ENCODE measurements at places on chromosomes 7 and 10.

DNA sequence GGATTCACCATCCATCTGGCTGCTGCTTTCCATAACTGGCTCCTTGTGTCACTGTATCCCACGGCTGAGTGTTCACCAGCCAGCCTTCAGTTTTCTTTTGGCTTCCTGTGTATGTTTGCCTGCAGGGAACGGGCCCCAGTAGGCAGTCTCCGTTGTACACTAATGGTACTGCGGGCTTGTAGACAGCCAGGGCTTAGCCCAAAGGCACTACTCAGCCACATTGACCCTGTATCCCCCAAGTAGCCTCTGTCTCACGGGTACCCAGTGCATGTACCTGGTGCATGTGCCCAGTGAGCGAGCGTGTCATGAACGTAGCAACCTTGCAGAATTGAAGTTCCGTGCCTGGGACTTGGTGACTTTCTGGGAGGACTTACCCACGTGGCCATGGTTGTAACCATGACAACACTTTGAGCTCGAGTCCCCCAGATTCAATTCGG is 6.1 kb downstream of the PFKFB3 start:
- DNase-seq: no peak

DNA sequence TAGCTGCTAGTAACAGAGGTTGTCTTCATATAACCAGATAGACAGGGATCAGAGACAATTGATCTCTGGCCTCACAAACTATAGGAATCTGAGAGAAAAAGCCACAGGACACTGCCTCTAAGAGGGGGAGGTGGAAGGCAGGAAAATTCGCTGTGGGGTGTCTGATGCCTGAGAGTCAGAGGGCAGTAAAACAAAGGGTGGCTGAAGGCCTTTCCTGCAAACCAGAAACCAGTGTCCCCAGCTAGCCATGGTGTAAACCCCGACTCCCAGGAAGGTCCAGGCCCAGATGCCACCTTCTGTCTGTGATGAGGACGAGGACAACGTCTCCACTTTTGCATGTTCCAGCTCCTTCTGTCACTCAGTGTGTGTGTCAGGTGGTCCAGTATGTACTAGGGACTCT is 215.1 kb downstream of the ADARB2 start:
- DNase-seq: no peak

DNA sequence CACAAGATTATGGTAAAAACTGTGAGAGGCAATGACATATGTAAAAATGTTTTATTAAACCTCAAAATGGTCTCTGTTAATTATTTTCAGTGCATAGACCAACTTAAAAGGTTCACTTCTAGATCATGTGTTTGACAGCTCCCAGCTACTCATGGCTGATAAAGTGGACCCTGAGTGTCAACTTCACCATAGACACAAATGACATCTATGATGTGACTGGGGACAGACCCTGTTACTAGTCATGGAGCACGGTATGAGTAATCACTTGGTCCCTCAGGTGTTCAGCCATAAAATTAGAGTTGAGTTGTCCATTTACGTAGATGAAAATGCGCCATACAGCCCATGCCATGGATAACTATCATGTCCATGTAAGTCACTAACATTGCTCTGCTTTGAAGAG is 199.8 kb downstream of the ZNF365 start:
- DNase-seq: no peak

DNA sequence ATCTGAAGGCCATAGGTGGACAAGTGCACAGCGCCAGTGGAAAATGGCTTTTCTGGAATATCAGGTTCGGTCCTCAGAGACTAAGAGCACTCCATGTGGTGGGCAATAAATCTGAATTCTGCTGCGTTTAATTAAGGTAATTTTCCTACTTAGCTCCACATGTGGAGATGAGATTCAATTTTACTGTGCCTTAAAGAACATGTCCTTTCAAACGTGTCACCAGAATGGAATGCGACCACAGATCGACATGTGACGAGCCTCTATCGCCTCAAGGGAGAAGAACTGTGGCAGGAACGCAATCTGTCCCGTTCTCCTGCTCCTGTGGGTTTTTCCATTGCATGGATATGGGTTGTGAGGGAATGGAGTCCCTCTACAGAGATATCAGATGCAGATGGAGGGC is 205.3 kb upstream of the ZNF32 start:
- DNase-seq: no peak

DNA sequence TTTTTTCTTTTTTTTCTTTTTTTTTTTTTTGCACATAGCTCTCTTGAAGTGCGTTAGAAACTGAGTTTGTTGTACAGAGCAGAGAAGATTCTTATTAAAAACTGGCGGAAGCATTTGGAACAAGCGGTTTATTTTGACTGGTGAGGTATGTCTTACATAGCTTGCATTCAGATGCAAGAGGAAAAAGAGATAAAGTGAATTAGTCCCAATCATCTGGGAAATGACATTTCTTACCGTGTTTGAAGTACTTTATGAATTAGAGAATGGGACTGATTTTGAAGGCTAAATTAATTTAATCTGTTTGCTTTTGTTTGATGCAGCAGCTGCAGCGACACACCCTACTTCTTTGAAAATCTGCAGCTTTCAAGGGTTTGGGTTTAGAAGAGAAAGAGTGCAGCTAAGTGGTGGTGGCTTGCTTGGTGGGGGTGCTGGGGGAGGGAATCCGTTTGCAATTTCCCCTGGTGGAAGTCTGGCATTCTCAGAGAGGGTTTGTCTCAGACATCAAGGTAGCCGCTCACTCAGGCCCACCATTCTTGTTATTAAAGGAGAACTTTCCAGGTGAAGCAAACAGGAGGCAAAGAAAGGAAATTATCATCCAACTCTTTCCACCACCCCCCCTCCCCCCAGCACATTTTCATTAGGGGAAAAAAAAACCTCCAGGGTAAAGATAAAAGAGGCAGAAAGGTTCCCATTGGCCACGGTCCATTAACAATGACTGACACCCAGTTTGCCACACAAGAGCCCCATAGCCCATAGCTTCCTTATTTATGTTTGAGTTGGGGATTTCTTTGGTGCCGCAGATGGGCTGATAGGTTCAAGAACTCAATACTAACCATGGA is 231.7 kb downstream of the SKIDA1 start:
- no peak for DNase-seq

DNA sequence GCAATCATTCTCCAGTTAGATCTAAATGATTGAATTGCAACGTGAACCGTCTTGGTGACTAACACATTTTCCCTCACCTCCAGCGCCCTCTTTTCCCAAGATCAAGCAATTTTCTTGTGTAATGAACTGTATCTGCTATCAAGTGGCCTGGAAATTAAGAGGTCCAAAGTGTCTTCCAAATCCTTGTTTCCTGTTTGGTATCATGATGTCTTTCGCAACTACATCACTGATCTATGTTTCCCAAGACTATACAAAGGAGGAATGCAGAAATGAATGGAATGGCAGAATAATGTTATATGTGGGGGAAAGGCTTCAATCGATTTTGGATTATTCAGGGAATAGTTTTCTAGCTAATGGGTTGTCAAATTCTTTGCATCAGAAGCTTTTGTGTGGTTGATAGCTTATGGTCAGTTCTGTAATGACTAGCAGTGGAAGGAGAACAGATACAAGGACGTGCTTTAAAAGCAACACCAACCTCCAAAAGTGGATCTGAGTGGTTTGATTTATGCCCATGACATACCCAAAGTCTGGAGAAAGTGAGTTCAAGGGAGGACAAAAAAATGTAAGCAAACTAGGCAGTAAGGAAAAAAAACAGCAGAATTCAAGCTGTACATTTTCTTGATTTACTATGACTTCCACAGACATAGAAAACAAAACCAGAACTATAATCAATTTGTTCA is 14.6 kb upstream of the ZEB1 start:
- no peak for DNase-seq

- no peak for DNase-seq
Measured at GRCh38 chr10:130003787-130004613, 39.9 kb upstream of the EBF3 start.

DNA sequence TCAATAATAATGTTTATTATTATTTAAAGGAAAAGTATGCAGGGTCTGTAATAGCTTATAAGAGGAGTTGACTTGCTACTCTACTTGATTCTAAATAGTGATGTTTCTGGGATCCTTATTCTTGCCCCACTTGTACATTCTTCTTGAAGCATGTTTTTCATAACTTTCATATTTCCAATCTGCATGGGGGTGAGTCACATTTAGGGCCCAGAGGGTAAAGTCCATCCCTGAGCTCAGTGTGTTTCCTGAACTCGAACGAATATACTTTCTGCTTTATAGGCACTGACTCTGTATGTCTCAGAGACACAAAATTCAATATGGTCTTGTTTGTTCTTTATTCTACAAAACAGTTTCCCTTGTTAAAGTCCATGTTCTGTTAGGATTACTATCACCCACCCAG is 61.0 kb upstream of the SMIM30 start:
- no peak for DNase-seq

DNA sequence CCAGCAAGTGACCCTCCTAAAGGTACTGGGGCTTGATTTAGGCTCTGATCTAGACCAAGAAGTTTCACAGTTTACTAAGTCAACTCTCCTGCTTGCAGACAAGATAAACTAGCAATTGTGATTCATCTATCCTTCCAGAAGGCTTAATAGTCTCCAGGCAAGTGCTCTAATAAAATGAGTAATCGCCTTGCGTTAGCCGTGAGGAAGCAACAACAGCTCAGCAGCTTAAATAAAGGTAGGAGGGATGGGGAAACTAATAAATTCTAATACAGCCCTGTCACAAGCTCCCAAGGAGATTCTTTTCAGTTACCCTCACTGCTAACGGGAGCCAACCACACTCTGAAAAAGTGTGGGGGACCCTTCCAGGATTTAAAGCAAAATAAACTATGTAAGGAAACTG is 48.4 kb downstream of the FRMD4A start:
- DNase-seq: no peak

GRCh38 chr7:148561099-148561498 is 29.5 kb upstream of the C7orf33 start:
- DNase-seq: no peak

DNA sequence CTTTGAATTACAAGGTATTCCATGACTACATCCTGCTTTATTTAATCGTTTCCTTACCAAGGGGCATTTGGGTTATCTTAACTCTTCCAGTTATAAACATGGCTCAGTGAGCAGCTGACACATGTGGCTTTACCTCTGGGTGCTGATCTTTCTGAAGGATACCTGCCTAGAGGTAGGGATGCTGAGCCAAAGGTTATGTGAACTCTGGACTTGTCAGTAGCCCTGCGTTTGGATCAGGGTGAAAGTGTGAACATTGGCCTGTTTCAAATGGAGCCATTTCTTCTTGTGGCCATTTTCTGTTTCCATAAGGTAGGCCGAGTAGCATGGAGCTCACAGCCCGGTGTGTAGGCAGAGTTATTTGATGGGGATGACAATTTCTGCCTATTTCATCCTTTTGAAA is 29.2 kb downstream of the SNX10 start:
- DNase-seq: no peak

- no peak for DNase-seq
Measured at GRCh38 chr7:387132-388022, 97.4 kb downstream of the FOXL3 start.

GRCh38 chr10:7272008-7272407 is 138.8 kb downstream of the SFMBT2 start:
- no peak for DNase-seq

- DNase-seq: no peak
Measured at GRCh38 chr10:101029520-101030295, 1.2 kb downstream of the PDZD7 start.

GRCh38 chr7:12385364-12385786 is 18.3 kb downstream of the VWDE start:
- DNase-seq: no peak

DNA sequence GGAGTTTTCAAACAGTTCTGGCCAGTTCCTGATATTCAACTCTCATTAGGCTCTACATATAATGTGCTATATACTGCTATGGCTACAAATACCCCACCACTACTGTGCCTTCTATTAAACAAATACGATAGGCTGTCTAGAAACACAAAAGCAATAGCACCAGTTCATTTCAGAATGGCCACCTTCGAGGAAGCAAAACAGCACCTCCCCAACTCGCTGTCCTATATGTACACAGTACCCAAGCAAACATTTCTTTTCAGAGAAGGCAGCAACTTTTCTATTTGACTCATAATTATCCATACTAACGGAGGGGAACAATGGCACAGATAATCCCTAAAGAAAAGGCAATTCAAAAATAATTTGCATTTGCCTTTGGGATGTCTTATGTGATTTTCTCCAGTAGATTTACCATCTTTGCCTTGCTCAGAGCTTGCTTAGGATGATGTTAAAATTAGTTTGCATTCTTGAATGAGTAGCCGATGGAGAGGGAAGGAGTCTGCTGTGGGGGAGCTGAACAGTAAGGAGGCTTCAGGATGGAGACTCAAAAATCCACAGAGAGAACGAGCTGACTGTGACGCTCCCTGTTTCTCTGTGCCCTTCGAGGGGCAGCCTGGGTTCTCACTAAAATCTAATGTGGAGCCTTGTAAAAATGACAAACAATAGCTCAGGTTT is 218.7 kb downstream of the FANK1 start:
- no peak for DNase-seq

GRCh38 chr10:97771055-97771891 is 526 bp downstream of the SFRP5 start:
- no peak for DNase-seq

DNA sequence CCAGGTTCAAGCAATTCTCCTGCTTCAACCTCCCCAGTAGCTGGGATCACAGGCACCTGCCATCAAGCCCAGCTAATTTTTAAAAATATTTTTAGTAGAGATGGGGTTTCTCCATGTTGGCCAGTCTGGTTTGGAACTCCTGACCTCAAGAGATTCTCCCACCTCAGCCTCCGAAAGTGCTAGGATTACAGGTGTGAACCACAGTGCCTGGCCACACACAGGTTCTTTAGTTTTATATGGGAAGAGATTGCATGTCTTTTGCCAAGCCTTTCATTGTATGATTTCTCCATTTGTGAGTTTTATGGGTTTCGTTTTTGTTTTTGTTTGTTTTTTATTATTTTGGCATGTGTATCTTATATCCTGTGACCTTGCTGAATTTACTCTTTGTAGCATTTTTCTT is 40.9 kb downstream of the C1GALT1 start:
- no peak for DNase-seq

DNA sequence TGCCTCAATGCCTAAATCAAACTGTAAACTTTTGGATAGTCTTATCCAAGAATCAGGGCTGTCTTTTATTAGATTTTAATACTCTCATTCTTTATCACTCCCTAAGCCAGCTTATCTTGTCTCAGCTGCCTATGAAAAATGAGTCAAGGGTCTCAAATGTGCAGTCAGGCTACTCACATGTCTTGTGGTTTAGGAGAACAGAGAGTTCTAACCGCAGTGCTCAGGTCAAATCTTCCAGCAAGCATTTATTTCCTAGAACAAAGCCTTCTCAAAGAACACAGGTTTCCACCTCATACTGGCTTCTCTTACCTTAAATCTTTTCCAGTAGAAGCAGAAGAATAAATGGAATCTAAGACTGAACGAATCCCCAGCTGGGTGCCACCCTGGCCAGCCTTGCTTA is 23.5 kb downstream of the HTR5A start:
- DNase-seq: no peak

DNA sequence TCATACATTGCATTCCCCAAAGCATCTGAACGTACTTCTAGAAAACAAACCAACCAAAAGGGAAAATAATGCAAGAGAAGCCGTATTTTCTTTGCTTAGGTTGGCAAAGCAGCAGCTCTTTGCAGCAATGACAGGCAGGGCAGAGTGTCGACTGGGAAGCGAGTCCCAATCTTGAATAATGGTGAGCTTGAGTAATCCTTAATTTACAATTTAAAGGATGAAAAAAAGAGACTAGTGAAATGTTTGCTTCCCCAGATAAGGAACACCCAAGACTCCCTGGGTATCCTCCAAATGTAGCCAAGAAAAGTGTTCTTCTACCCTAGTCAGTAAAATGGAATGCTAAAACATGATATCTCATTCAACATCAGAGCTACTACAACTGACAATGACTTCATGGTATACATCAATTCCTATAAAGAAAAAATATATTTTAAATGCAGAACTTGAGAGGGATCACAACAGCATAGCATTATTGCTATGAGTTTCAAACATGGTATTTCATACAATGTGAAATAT is 32.0 kb downstream of the GPAM start:
- DNase-seq: no peak
